Stimulated activated CD4-positive, alpha-beta T cell treated with anti-CD3 and anti-CD28 coated beads, Interleukin-12 subunit alpha, Interleukin-12 subunit beta, amount 100 ng/mL, for 48 hours (primary cell): ENCODE measurements at places on chromosomes 6 and 20.

GRCh38 chr6:6469074-6469473 is 119.4 kb upstream of the LY86 start:
- DNase-seq: no peak

DNA sequence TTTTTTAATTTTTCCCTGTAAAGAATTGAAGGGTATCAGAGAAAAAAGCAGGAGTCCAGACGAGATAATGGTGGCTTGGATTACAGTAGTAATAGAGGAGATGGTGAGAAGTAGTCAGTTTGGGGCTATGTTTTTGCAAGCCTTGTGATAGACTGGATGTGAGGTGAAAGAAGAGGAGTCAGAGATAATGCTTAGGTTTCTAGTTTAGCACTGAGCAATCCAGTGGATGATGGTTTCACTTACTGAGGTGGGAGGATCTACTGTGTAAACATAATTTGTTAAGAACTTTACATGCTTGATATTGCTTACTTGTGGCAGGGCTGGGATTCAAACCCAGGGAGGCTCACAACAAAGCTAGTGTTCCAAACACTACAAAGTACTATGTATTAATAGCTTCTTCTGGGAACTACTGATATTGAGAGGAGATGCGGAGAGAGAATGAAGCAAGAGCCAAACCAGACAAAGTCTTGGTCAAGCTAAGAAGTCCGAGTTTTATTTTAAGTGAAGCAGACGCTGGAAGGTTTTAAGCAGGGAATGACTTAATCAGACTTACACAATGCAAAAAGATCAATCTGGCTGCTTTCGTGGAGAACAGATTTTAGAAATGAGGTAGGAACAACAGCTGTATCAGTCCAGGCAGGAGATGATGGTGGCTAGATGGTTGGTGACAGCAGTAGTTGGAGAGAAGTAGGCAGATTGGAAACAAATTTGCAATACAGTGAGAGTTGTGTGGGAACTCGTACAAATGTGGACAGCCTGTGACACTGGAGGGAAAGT is 58.0 kb downstream of the ZFAND3 start:
- DNase-seq: no peak

DNA sequence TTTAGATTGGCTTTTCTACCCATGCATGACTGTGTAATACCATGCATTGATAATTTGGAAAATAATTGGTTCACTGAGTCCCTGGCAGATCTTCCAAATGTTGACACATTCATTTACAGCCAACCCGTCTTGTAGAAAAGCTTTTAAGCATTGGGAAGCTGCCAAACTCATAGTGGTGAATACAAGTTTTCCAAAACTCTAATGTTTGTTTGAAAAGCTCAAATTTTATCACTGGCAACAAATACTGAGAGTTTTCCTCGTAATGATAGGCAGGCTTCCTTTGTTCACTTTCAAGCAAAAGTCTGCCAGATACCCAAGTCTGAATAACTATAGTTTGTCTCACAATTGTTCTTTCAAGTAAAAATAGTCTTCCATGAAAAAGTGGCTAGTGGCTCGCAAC is 143.0 kb downstream of the FIG4 start:
- no peak for DNase-seq

DNA sequence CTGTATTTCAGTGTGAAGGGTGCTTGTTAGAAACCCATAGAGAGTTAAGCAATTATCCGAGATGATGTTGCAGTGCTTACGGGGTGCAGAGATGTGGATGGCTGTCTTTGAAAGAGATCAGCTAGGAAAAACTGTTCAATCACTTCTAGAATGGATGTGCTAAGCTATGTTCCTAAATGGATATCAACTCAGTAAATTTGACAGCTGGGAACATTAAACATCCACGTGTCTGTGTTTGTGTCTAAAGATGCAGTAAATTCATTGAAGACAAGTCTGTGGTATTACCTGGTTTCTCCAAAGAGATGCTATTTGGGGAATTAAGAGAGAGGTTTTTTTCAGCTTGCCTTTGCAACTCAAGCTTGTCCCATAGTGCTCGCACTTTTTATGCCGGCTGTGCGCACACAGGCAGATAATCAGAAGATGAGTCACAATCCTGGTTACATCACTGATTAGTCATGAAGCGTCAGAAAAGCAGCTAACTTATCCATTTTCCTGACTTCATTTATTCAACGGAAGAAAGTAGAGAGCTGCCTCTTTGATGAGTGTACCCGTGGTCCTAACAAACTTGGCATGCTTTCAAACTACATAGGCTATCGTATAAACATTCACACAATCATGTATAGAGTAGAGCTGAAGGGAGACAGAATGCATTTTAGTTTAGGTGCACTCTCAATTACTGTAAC is 691.7 kb upstream of the SLC35B3 start:
- DNase-seq: no peak

DNA sequence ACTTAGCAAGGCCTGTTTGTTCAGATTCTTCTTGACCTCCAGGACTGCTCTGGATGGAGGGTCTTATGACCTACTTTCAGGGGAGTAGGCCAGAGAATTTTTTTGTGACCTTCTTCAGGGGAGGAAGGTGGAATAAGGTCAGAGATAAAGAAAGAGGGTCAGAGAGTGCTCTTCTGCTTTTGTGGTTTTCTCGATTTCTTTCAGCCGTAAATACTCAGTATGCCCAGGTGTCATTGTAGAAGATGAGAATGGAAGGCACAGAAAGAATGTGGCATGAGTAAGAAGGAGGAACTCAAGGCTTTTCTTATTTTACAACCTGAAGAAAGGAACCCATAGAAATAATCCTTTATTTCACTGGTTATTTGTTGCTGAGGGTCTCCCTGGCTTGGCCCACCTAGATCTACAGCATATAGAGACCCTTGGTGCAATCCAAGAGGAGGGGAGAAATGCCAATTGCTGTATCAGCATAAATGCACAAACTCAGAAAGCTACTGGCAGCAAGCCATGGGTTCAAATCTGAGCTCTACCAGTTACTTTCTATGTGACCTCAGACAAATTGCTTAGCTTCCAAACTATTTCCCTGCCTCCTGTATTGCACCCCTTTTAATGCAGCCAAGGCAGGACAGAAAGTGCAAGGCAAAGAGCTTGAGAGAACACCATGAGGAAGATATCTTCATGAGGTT is 68.0 kb downstream of the OLIG3 start:
- no peak for DNase-seq

DNA sequence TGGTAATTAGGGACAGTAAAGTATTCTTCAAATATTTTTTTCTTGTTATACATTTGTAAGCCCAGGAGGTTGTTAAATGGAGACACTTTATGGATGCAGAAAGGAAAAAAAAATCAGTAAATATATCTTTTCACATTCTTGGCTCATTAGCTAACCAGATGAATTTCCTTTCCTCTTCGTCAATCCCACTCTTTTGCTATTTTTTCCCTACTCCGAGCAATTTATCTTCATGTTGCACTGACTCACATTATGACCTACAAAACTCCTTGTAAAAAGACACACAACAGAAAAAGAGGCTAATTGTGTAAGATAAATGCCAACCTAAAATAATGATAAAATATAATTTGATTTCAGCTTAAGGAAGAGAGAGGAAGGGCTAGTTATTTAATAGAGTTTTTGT is 472.9 kb upstream of the ZNF337 start:
- no peak for DNase-seq

- DNase-seq: no peak
Measured at GRCh38 chr6:87071683-87072082, 23.2 kb downstream of the CGA start.
